ENCODE measurements at places on chromosomes 5 and 9.

- DNase-seq: no peak
Observed at GRCh38 chr5:65776441-65777141, 54.6 kb downstream of the NLN start.

GRCh38 chr5:32981061-32981460 lies 269.9 kb downstream of the NPR3 start:
- DNase-seq: no peak

DNA sequence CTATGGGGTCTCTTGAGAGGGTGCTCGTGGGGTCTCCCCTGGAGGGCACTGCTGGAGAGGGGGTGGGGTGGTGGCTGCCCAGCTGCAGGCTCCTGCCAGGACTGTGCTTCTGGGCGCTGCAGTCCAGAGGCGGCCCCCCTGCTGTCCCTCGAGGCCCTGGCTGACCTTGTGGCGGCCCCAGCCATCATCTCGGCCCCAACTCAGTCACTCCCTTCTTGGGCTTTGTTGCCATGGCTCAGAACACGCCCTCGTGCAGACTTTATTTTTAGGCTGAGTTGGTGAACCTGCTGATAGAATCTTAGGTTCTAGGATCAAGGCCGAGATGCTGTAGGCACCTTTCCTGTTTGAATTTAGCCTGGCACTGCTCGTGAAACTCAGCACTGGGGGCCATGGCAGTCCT lies 22.8 kb downstream of the FBXW5 start:
- DNase-seq: no peak

DNA sequence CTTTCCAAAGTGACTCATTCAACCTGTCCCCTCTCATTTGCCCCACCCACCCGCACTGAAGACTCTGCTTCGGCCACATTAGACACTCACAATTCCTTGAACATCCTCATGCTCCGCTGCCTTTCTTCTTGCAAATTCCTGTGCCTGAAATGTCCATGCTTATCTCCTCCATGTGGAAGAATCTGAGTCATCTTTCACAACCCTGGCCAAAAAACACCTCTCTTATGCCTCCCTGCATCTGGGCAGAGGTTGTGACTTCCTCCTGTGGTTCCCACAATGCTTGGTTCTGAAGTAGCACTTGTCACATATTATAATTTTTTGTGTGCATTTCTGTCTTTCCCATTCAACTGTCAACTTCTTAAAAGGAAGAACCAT lies 238.6 kb downstream of the ENC1 start:
- DNase-seq: no peak

- no peak for DNase-seq
Observed at GRCh38 chr5:42887097-42887496, 75.4 kb upstream of the SELENOP start.

GRCh38 chr5:138966236-138966985 lies 91.3 kb upstream of the LRRTM2 start:
- no peak for DNase-seq

DNA sequence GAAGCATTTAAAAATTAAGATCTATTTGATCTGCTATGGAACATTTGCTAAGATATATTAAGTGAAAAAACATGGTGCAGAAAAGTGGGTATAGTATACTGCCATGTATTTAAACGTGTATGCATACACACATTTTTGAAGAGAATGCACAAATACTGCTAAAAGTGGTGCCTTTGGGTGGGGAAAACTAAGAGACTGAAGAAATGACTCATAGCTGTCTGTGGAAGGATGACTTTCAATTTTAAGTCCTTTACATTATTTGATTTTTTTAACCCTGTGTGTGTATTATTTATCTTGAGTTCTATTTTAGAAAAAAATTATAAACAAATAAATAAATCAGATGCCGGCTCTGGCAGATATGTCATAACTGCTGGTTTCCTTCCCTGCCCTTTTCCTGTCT lies 120.7 kb upstream of the SLIT3 start:
- DNase-seq: no peak
